ENCODE measurements at places on chromosomes 1 and 21. TPM values are rescaled to one million over a fixed set of nuclear protein-coding genes. Genes with fewer than 3 reads are reported as not detected.
A peak's percentile ranks its signal among the peaks of the same experiment; 100 is the strongest.

DNA sequence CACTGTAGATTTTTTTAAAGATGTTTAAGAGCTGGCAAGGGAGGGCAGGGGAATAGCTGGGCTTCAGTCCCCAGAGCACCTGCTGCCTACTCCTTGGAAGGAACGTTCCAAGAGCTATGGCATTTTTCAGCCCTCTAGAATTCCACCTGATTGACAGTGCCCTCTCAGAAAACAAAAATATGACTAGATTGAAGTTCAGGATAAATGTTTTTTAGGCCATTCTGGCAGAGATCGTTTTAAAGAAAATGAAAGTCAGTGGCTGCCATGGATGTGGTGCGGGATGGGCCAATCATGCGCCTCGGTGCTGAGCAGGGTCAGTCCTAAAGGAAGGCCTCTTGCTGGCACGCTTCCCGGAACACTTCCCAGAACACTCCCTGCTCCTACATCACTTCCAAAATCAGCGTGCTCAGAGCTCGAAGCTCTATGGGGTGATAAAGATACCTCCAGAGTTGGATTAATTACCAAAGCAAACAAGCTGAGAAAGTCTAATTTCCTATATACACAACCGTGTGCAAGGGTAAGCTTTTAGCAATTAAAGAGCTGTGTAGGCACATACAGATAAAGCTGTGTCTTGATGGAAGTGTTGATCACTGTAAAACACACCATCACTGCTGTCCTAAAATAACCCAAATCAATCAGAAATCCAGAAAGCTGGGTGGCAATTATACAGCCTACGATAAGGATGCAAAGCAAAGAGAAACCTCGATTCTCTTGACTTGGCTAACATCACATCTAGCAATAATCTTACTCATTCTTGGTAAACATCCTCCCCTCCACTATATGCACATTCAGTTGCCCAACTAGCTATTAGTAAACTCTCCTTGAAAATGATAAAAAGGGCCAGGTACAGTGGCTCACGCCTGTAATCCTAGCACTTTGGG, 34.6 kb downstream of the TGFBR3 start:
- H3K4me3 ChIP-seq, result no peak overlapping the region
- no peaks in the 10 kb centered on the region for H3K36me3 ChIP-seq
- peak; percentile 68 for DNase-seq
- H3K4me1 ChIP-seq, result no peaks in the 10 kb centered on the region

GRCh38 chr1:22163564-22163963, 20.7 kb upstream of the WNT4 start:
- peaks cover 15% of the 10 kb centered on the region for H3K27me3 ChIP-seq
- no peaks in the 10 kb centered on the region for H3K4me1 ChIP-seq
- H3K36me3 ChIP-seq, result no peaks in the 10 kb centered on the region
- H3K4me3 ChIP-seq, result no peak overlapping the region
- H3K27ac ChIP-seq, result no peak overlapping the region

DNA sequence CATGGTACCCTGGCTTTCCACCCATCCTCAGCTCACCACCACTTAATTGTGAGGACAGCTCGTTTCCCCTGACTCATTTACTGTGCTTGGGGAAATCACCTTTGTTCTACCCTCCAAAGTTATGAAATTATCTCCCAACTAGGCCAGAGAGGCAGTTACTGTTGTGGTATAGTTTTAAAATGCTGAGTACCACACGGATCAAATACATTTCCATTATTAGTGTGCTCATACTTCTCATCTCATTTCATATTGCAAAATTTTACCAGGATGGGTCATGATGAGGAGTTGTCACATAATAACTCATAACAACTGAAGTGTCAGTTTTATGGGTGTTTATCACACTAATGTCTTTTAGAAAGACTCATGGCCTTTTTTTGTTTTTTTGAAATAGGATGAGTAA, 9.2 kb upstream of the OR2B11 start:
- DNase-seq, result no peak
- H3K4me1 ChIP-seq, result no peaks in the 10 kb centered on the region
- H3K27ac ChIP-seq, result no peak overlapping the region

GRCh38 chr1:22677931-22678896, 25.2 kb downstream of the C1QB start:
- peaks cover 16% of the 10 kb centered on the region for H3K4me1 ChIP-seq
- no peak for DNase-seq
- H3K36me3 ChIP-seq, result no peaks in the 10 kb centered on the region
- no peak overlapping the region for H3K27ac ChIP-seq
- no peak overlapping the region for H3K4me3 ChIP-seq

- no peaks in the 10 kb centered on the region for H3K36me3 ChIP-seq
- H3K27ac ChIP-seq, result no peak overlapping the region
- no peak for DNase-seq
- no peak overlapping the region for H3K4me3 ChIP-seq
- no peaks in the 10 kb centered on the region for H3K4me1 ChIP-seq
- H3K27me3 ChIP-seq, result no peaks in the 10 kb centered on the region
Measured at GRCh38 chr1:79955966-79956365, 949.4 kb upstream of the ADGRL4 start.

GRCh38 chr1:154550070-154550469, 8.4 kb downstream of the UBE2Q1 start:
- H3K27me3 ChIP-seq, result peaks cover 1% of the 10 kb centered on the region
- no peak for DNase-seq
- no peak overlapping the region for H3K27ac ChIP-seq
- H3K4me3 ChIP-seq, result no peak overlapping the region
- H3K36me3 ChIP-seq, result peaks cover 52% of the 10 kb centered on the region
- H3K4me1 ChIP-seq, result peaks cover 4% of the 10 kb centered on the region

DNA sequence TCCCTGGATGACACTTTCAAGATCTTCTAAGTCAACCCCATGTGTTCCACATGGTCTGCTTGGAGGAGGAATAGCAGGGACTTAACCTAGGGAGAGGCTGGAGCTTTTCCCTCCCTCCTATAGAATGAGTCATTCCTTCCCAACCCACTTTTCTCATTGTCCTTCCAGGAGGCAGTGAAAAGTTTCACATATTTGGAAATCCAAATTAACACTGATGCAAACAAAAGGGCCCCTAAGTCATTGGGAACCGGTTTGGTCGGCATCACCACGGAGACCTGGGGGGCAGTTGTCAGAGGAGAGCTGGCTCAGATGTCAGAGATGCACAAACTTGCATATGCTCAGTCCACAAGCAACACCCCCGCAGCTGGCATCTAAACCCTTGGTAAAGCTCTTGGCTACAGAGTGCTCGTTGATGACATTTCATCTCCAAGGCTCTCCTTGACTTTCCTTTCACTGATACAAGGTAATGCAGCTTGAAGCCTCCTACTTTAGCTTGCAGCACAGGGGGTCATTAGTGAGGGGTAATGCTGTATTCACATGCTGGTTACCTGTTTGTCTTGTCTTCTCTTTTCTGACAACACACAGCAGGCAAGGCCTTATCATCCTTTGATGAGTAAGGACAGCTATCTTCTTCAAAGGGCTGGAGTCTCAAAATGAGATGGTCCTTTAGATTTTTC, 12.3 kb upstream of the LRRC8D start:
- DNase-seq, result peak; percentile 59
- peaks cover 10% of the 10 kb centered on the region for H3K4me1 ChIP-seq
- no peaks in the 10 kb centered on the region for H3K27me3 ChIP-seq
- H3K27ac ChIP-seq, result no peak overlapping the region

- H3K4me3 ChIP-seq, result peak overlapping the region; percentile 32
- peak; percentile 83 for DNase-seq
Measured at GRCh38 chr21:38679534-38679933, 126.2 kb upstream of the ETS2 start.

DNA sequence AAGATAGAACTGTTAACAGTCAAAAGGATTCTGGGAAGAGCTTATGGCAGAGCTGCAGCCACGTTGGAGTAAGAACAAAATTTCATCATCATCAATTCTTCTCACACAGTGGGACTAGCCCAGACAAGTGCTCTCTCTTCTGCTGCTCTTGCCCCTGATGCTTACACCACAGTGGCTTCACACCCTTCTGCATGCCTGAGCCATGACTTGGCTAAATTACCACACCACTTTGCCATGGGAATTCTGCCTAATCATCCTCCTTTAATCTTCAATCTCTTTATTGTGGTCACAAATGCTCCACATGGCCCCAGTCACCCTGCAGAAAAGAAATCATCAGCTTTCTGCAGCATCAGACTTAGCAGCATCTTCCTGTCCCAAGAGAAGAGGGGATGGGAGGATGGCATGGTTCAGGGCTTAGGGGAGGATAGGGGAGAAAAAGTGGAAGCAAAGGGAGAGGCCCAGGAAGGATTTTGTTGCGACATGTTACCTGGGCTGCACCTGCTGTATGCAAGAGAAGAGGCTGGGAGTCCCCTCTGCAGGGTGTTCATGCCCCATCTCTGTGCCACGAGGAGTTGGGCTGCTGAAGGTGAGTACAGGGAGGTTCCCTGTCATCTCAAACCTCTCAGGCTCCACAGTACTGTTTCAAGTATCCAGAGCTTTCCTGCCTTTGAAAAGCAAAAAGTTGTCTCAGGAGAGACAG, 9.0 kb upstream of the RPTN start:
- peaks cover 19% of the 10 kb centered on the region for H3K4me1 ChIP-seq
- H3K36me3 ChIP-seq, result no peaks in the 10 kb centered on the region
- peak overlapping the region; percentile 50 for H3K27ac ChIP-seq
- peak; percentile 97 for DNase-seq
- H3K27me3 ChIP-seq, result peaks cover 6% of the 10 kb centered on the region

DNA sequence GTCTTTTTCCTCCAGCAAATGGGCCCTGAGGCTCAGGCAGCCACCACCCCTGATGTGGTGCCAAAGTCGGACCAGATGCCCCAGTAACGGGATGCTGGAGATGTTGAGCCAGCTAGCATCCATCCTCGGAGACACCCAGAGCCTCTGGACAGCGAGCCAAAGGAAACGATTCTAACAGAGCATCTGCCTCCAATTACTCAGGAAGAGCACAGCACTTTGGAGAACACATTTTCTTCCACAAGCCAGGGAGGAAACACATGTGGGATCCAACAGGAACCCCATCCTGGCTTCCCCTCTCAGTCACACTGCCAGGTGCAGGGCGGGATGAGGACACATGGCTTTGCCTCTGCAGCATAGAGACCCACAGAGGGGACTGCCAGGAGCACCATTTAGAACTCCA, 44.9 kb downstream of the C1orf198 start:
- H3K27ac ChIP-seq, result no peak overlapping the region
- no peak overlapping the region for H3K4me3 ChIP-seq
- H3K36me3 ChIP-seq, result no peaks in the 10 kb centered on the region
- peaks cover 25% of the 10 kb centered on the region for H3K4me1 ChIP-seq
- no peak for DNase-seq

GRCh38 chr1:172390683-172391551, 29.6 kb upstream of the C1orf105 start:
- H3K36me3 ChIP-seq, result no peaks in the 10 kb centered on the region
- no peaks in the 10 kb centered on the region for H3K4me1 ChIP-seq
- no peak for DNase-seq
- no peak overlapping the region for H3K4me3 ChIP-seq
- H3K27me3 ChIP-seq, result no peaks in the 10 kb centered on the region

The OR2T4 gene
- total RNA-seq, result not detected

All from astrocyte (in vitro differentiated cells and primary cell).